Stimulated activated CD8-positive, alpha-beta memory T cell treated with anti-CD3 and anti-CD28 coated beads, Interleukin-15, amount 100 ng/mL, for 1 hour (primary cell): ENCODE measurements at places on chromosomes 2 and 18.

GRCh38 chr18:46484971-46485370 lies 172.0 kb downstream of the LOXHD1 start:
- DNase-seq = no peak

- DNase-seq = no peak
Measured at GRCh38 chr2:21317131-21317530, 193.4 kb downstream of the TDRD15 start.

DNA sequence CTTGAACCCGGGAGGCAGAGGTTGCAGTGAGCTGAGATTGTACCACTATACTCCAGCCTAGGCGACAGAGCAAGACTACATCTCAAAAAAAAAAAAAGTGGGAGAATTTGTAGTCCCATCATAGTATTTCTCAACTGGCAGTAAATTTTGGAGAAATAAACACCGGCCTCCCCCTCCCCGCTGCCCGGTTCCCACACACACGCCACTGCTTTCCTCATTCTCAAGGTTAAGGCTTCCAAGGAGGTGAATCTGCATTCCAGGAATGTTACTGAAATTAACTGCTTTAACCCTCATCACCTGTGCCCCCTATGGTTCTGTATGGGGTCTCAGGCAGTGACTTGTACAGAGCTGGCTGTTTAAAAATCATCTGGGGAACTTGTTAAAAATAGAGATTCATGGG lies 49.9 kb downstream of the MRPL35 start:
- no peak for DNase-seq

DNA sequence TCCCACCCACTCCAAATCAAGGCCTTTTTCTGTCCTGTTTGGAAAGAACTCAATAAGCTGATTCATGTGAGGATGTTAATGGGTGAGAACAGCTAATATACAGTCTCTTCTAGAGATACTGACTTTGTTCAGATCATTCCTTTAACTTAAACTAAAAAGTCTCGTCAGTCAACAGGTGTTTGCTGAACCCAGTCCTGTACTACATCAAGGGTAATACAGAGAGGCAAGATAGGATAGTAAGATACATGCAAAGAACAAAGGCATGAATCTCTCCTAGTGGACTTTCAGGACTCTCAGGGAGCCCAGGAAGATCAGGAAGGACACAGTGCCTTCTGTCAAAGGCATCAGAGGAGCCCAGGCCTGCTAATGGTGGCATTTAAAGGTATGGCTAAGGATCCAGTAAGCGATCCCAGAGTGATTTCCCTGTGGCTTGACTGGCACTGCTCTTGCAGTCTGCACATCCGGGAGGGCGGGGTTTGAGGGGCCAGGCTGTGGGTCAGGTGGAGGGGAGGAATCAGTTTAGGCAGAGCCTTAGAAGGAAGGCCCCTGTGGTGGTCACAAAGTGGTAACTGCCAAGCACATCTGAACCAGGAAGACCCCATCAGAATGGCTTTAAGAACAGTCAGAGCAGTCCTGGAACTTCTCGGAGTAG lies 54.0 kb downstream of the EPAS1 start:
- DNase-seq = no peak

- no peak for DNase-seq
Measured at GRCh38 chr2:105521616-105522015, 122.8 kb upstream of the FHL2 start.

- no peak for DNase-seq
Measured at GRCh38 chr18:79498662-79499061, 102.9 kb downstream of the NFATC1 start.

- no peak for DNase-seq
Measured at GRCh38 chr2:169755083-169755870, 21.6 kb downstream of the KLHL23 start.
